Activated naive CD8-positive, alpha-beta T cell treated with anti-CD3 and anti-CD28 coated beads, Interleukin-2, amount 50 U/mL, for 24 hours (primary cell): ENCODE measurements at places on chromosomes 16 and 17.
A peak's percentile ranks its signal among the peaks of the same experiment; 100 is the strongest.

DNA sequence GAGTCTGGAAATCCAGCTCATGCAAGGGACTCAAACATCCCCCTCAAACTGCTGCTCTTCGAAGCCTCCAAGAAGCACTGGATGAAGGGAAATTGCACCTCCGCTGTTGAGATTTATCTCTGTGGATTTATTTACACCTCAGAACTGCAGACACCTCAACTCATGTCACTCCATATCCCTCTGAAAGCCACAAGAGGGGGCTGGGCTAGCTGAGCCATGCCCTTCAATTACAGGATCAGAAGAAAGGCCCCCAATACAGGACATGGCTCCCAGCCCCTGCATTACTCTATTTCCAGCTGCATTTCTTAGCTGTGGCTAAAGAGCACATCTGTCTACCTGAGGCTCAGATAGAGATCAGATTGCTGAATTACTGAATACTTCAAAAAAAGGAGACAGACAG, 103.1 kb upstream of the DYNLRB2 start:
- no peak for DNase-seq

- DNase-seq: peak; percentile 56
Measured at GRCh38 chr17:75288770-75289114, 491 bp downstream of the SLC25A19 start.

DNA sequence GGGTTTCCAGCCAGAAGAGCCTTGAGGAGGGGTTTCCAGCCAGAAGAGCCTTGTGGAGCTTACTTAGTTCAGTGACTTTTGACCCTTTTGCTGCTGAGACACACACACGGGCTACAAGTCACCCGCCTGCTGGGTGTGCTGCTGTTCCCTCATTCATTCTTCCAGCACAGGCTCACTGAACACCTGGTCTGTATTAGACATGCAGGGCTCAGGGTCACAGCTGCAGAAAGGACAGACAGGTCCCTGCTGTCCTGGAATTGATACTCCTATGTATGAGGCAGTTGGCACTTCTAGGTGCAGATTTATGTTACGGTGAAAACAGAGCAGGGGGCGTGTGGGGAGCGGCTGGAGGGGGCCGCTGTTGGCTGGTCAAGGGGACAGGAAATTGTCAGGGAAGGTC, 6.8 kb downstream of the CACNG4 start:
- DNase-seq: no peak

DNA sequence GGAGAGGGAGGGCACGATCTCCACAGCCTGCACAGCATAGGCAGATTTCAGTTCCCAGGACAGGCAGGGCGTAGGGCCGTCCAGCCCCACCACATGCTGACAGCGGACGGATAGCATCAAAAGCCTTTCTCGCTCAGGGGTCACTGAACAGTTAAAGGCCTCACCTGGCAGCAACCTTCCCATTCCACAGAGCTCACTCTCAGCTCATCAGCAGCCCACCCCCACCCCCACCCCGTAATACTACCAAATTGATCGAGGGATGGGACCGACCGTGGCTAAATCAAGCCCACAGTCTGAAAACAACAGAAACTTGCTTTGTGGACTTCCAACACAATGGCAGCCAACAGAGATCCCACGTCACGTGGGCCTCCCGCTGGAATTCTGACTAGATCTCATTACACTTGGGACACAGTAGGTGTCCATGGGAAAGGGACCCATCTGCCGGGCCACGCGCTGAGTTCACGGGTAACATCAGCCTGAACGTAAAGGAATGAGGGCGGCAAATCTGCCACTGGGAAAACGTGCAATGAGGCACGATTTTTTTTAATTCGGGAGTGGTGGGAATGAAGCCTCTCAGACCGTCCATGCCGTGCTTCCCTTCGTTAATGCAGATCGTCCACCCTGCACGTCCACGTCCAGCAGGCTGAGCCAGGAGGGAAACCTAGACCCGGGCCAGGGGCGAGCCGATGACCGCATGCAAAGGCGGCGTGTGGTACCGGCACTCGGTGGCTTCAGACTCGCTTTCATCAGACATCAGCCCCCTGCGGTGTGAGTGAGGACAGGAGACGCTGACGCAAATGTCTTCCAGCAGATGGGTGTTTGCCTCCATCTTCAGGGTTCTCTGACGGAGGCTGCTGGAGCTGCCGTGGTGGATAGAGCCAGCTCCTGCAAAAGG, 92.1 kb downstream of the TBC1D16 start:
- no peak for DNase-seq

DNA sequence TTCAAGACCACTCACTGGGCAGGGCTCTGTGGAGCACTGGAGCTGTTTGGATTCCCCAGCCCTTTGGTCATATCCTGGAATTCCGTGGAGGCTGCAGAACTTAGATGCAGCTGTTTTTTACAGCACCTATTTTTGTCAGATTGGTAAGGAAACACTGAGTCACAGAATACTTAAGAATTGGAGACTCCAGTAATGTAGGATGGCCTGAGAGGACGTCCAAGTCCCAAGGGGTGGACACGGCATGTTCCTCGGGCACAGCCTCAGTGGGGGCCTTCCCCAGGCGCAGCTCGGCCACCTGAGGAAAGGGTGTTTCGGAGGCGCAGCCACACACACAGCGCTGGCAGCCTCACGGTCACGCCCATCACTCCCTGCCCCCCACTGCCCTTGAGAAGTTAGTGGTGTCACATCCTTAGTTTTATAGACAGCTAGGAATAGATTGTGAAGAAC, 14.8 kb downstream of the PLD6 start:
- DNase-seq: no peak
